Activated naive CD8-positive, alpha-beta T cell treated with anti-CD3 and anti-CD28 coated beads, Interleukin-2, amount 10 ng/mL, durations not matched to agents 7 days and 5 days (primary cell): ENCODE measurements at places on chromosomes 1 and 21. TPM values are rescaled to one million over a fixed set of nuclear protein-coding genes. Genes with fewer than 3 reads are reported as not detected.

The NBPF10 gene
- 1.6 TPM for total RNA-seq

The PTGFR gene
- not detected for total RNA-seq

The GPR25 gene
- 0.91 TPM for total RNA-seq

DNA sequence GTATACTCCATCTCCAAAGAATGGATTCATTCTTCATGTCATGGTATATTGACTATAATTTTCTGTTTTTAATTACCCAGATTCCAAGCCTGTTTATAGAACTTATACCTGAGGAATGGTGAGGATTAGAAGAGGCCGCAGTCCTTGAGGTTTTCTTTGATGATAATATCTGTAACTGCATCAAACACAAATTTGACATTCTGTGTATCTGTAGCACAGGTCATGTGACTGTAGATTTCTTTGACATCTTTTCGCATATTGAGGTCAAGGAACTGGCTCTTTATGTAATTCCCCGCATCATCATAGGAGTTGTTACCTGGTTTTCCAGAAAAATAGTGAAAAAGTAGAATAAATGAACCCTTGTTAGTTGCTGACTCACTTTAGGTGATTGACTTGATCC is 16.2 kb downstream of the GNAT2 start:
- DNase-seq, result no peak

- no peak for DNase-seq
Measured at GRCh38 chr21:16742131-16742641, 770.7 kb upstream of the CXADR start.

DNA sequence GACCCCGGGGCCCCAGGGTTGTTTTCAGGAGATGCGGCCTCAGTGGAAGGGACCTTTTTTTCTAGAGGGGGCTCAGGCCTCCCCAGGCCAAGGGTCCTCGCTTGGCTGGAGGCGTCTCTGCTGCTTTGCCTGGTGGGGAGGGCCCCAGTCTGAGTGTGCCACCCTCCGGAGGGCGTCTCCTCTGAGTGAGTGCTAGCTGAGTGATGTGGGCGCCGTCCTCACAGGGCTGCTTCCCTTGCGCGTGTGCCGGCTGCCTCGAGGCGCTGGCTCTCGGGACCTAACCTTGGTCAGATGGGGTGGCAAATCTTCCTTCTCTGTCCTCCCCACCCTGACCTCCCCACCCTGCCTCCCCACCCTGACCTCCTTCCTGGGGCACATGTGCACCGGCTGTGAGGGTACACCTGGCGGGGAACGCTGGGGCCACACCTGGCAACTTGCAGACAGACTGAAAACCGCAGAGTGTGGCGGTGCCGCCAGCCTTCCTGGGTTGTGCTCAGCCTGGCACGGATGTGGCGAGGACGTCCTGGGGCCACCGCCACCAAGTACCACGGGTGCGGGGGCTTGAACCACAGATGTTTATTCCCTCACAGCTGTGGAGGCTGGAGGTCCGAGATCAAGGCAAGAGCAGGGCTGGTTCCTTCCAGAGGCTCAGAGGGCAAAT is 93.0 kb upstream of the TTC34 start:
- DNase-seq, result no peak

- no peak for DNase-seq
Measured at GRCh38 chr1:236204039-236204438, 61.7 kb downstream of the GPR137B start.

DNA sequence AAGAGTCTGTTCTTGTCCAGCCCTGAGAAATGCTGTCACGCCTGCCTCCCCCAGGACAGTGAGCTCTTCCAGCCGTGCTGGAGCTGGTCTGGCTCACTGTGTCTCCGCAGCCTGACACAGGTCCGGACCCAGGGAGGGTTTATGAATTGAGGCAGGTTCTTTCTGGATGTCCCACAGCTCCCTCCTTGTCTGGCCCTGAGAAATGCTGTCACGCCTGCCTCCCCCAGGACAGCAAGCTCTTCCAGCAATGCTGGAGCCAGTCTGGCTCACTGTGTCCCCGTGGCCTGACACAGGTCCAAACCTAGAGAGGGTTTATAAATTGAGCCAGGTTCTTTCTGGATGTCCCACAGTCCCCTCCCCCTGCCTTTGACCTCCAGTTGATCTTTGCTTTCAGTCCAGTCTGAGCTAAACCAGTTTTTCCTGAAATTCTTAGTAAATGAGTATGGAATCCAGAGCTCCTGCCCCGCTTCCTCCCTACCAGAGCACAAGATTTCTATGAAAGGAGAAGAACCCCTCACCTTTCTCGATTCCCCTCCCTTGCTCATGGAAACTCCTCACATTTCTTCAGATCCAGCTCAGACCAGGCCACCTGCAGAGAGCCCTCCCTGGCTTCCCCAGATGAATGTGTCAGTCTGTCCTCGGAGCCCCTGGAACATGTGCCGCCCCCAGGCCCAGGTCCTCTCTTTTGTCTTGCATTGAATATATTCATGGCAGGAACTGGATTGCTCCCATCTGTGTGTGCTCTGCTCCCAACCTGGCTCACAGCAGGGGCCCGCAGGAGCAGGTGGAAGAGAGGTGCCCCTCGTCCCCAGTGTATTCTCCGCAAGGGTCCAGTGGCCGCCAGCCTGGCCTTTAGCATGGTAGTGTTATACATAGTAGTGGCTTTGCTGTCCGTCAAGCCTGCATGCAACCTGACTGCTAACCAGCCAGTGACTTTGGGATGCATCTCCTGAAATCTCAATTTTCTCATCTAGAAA is 116.3 kb downstream of the EPHB2 start:
- DNase-seq, result no peak
